ENCODE measurements at places on chromosomes 16 and 17. TPM values are rescaled to one million over a fixed set of nuclear protein-coding genes. Genes with fewer than 3 reads are reported as not detected.

The HOXB4 gene
- total RNA-seq, result 0.06 TPM

The BCO1 gene
- 1.1 TPM for total RNA-seq

The PHAF1 gene
- 22.8 TPM for total RNA-seq

The TP53TG3B gene
- 0.24 TPM for total RNA-seq

The C17orf67 gene
- total RNA-seq, result 1.4 TPM

The SLC52A1 gene
- total RNA-seq, result 0.80 TPM

The SLFN12L gene
- not detected for total RNA-seq

The AGRP gene
- total RNA-seq, result not detected

The SDK2 gene
- 1.6 TPM for total RNA-seq

The CACNG4 gene
- total RNA-seq, result 12.6 TPM

All from A549 treated with Mapracorat at 1 μM for 4 hours (cell line).